ENCODE measurements at places on chromosomes 1 and 21. TPM values are rescaled to one million over a fixed set of nuclear protein-coding genes. Genes with fewer than 3 reads are reported as not detected.

Gene IVL
- not detected for total RNA-seq

Gene CFAP45
- not detected for total RNA-seq

DNA sequence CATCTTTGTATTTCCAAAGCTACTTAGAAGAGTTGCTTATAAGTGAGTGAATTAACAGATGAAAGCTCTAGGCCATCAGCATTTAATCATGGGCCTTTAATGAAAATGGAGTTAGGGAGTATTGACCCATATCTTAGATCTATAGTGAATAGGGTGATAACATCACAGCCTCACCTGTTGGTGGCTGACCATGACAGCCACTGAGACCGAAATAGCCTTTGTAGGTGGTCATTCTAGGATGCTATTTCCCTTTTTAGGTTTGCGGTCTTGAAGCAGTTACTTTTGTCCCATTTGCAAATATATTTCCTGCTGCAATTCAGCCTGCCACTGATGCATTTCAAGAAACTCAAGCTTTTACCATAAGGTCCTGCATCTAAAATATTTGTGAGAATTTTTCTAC is 410.1 kb upstream of the LYPLAL1 start:
- no peak for DNase-seq

- DNase-seq: no peak
These were observed 40.1 kb downstream of the DNM3 start for GRCh38 chr1:171881442-171881841.

DNA sequence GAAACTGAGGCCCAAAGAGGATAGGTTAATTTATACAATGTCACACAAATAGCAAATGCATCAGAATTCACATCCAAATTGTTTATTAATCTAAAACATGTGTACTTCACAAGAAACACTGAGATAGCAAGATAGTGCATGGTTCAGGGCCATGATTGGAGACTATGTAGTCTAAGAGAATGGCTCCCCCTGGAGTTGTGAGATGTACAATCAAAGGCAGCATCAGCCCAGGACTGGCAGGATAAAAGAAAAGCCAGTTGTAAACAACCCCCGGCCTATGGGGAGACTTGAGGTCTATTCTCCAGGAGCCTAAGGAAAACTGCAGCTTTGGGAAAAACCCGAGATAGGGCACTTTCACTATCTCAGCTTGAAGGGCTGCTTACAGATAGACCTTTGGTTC is 511.0 kb downstream of the OMA1 start:
- no peak for DNase-seq

DNA sequence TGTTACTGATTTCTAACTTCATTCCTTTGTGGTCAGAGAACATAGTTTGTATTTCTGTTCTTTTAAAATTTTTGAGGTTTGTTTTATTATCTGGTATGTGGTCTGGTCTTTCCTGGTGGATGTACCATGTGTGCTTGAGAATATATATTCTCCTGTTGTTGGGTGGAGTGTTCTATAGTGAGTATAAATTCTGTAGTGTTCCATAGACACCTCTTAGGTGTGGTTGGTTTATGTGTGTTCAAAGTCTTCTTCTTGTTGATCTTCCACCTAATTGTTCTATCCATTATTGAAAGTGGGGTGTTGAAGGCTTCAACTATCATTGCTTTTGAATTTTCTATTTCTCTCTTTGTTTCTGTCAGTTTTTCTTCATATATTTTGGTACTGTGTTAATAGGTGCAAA is 20.1 kb downstream of the PPP2R5A start:
- no peak for DNase-seq

DNA sequence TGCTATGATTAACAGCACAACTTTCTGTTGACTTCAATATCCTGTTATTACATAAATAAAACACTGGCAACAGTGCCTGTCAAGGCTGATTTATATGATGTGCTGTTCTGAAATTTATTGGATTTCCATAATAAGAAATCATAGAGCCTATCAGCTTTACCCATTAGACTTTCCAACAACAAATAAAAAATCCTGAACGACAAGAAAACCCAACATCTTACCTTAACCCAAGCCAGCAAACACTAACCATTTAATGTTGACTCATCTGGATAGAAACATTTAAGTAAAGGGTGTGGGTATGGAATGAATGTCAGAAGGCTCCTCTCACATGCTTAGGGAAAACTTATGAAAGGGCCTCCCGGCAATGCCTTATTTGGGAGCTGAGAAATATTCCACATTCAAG is 165.1 kb downstream of the SLC45A1 start:
- DNase-seq: no peak
